Coronary artery (tissue), 2 donors: ENCODE measurements at places on chromosomes 3 and 15.

DNA sequence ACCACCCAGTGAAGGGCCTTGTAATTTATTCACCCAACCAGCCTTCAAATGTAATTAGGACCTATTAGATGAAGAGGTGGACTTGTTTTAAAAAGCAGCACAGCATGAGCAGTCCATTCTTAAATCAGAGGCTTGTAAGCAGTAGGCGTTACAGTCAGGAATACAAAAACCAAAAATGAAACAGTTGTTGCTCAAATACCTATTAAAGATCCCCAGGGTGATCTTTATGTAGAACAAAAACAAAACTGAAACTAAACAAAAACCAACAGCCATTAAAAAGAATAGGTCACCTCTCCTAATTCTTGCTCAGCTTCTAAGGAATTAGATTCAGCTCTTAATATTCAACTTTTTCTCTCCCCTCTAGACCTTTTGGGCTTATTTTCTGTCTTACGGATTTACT is 104.9 kb upstream of the ST8SIA2 start:
- DNase-seq: no peak

DNA sequence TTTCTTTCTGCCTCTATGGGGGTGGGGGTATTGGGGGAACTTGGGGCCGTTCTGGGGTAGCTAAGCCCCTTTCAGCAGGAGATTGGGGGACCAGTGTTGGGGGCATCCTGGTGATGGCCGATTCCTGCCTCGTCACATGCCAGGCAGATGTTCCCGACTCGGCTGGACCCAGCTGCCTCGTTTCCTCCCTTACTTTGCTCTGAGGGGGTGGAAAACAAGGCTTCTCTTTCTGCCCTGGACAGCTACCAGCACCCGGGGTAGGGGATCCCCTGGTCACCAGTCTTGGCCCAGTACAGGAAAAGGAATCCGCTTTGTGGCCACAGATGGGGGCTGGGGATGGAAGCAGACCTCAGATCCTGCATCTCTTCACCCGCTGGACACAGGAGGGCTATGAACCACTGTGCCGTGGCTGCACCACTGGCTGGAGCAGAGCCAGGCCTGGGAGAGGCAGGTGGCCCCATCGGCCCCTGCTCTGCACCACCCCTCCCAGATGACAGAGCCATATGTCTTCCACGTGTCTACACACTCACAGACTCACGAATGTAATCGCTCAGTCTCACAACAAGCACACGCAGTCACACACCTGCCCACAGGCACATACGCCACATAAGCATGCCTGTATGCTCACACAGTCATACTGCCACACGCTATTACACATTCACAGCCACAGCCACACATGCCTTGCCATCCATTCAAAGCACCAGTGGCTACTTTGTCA is 12.4 kb downstream of the SNX33 start:
- no peak for DNase-seq

GRCh38 chr3:8629151-8630021 is 15.2 kb downstream of the SSUH2 start:
- peak; percentile 88 for DNase-seq

DNA sequence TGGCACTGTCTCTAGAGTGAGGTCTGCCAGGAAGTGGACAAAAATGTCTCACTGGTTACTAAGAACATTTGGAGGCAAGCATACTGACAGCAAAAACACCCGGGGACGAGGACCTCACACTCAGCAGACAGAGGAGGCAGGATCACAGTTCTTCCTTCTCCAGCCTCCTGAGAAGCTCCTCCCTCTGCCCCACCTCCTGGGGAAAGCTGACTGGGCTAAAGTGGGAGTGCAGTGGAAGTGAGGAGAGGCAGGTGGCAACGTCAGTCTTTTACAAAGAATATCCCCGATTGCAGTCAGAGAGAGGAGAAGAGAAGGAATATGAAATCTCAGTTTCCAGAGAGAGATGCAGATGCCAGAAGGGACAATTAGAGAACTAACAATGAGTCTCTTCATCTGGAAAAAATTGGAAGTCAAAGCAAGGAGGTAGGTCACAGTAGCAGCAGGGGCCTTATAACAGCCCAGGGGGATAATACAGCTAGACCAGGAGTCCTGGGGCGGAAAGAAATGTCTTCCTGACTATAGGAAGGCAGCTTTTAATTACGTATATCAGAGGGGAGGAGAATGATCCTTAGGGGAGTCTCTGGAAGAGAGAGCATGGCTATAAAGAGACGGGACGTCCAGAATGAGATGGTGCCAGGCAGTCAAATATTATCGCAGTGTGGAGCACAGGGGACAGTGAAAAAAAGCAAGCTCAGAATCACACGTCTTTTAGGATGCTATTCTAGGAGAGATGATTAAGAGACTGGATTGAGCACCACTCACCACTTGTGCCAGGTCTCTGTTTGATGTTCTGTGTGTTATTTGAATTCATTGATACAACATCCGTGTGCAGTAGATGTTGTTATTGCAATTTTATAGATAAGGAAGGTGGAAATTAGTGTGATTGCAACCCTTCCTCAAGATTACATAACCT is 47.2 kb downstream of the LEO1 start:
- DNase-seq: no peak

GRCh38 chr3:131555456-131555855 is 52.7 kb upstream of the MRPL3 start:
- no peak for DNase-seq

DNA sequence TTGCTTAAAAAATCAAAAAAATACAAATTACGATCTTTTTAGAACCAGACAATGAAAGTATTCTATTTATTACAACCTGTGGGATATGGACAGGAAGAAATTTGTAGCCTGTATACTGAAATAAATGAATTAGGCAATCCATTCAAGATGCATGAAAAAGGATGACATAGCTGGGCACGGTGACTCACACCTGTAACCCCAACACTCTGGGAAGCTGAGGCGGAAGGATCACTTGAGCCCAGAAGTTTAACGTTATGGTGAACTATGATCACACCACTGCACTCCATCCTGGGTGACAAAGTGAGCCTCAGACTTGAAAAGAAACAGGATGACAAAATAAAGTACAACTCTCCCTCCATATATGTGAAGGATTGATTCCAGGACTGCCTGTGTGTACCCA is 74.1 kb downstream of the MSL2 start:
- DNase-seq: no peak

DNA sequence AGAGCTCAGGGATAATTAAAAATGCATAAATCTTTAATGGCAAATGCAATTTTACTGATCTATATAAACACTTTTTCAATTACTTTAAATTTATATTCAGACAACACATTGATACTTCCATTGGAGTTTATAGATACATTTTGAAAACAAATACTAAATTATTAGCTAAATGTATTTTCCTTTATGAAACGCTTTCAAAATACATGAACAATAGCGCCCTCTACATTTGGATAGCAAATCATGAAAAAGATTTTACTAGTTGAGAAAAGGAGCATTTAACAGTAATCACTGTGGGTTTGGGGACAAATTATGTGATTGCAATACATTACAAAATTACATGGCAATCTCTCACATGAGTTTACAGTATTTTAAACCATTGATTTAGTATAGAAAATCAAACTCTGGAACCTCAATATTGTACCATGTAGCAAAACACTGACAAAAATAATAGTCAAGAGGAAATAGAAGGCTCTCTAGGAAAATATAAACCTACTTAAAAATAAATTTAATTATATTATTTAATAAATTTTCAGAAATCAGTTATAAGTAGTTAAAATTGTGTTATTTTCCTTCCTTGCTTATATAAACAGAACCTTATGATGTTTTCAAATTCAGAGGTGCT is 207.9 kb downstream of the ZIC1 start:
- DNase-seq: no peak

DNA sequence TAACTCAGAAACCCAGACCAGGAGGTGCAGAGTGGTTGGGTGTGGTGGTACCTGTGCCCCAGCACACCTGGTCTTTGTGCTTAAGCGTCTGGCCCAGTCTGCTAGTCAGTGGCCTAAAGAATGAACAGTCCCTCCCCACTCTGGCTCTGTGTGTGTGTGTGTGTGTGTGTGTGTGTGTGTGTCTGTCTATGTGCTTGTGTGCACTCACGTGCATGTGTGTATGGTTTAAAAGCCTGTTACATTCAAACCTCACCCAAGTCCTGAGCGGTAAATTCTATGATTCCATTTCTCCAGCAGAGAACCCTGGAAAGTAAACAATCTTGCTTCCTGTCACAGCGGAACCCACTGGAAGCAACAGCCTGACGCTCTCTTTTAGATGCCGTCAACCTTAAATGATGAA is 34.2 kb downstream of the EDEM1 start:
- DNase-seq: no peak

DNA sequence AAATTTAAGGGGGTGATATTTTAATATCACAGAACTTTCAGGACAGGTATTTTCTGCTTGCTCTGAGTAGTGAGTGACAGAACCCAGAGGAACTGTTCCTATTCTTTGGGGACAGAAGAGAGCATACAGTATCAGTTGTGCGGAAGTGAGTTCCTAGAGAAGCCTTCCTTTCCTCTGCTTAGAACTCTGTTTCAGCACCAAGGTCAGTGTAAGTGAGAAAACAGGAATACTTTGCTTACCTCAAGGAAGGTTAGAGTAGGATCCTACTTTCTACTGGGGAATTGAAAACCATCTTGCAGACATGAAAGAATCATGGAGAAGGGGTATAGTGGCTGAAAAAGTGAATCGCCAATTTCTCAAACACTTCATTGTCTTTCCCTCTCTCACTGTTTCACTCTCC is 542.4 kb downstream of the SQOR start:
- DNase-seq: no peak

DNA sequence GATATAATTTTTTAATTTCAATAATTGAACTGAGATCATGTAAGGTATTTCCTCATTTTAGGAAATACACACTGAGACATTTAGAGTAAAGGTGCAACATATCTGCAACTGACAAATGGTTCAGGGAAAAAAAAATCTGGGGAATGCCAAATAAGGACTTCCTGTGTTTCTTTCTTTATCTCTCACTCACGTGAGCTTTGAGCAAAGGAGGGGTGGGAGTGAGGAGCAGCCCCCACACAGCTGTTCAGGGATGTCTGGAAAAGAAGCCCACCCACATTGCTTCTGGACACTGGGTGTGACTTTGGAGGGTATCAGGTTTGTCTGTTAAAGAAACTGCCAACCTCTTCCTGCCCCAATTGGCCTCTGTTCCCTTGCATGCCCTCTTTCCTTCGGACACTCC is 5.6 kb upstream of the TP63 start:
- no peak for DNase-seq

GRCh38 chr15:41304149-41304770 is 28.1 kb downstream of the OIP5 start:
- DNase-seq: no peak

GRCh38 chr3:6622712-6623111 is 238.2 kb upstream of the GRM7 start:
- DNase-seq: no peak

DNA sequence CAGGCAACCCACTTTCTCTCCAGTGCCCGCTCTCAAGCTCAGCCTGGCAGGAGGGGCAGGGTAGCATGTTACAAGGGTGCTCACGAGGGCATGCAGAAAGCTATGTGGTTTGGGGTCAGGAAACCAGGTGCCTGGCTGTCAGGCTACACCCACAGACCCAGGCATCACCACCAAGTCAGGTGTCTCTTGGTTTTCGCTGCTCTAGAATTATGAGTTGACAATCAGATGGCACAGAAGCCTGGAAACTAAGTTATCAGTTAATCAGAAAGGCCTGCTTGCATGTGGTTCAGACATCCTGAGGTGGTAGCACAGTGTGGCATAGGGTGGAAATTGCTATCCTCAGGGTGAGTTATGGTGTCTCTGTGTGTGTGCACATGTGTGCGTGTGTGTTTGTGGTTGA is 16.2 kb upstream of the CCR9 start:
- no peak for DNase-seq

DNA sequence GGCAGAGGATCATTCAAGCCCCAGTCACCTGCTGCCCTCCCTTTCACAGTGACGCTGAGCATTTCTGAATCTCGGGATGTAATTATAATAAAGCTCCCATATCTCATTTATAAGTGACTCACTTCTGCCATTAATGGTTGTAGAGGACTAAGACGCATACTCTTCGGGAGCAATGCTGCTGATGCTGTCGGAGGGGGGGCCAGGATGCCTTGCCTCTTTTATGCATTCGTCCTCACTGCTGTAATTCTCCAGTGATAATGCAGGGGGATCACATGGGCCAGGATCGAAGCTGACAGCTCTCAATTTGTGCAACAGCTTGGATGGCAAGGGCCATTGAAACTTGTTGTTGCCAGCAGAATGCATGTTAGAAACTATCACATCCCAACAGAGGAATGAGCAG is 3.1 kb downstream of the HRH1 start:
- no peak for DNase-seq

- DNase-seq: no peak
Measured at GRCh38 chr3:63654931-63655330, 2.5 kb downstream of the SNTN start.
